ENCODE measurements at places on chromosomes 12 and 14.

- no peak for DNase-seq
Measured at GRCh38 chr14:63573581-63573980, 30.4 kb upstream of the PPP2R5E start.

DNA sequence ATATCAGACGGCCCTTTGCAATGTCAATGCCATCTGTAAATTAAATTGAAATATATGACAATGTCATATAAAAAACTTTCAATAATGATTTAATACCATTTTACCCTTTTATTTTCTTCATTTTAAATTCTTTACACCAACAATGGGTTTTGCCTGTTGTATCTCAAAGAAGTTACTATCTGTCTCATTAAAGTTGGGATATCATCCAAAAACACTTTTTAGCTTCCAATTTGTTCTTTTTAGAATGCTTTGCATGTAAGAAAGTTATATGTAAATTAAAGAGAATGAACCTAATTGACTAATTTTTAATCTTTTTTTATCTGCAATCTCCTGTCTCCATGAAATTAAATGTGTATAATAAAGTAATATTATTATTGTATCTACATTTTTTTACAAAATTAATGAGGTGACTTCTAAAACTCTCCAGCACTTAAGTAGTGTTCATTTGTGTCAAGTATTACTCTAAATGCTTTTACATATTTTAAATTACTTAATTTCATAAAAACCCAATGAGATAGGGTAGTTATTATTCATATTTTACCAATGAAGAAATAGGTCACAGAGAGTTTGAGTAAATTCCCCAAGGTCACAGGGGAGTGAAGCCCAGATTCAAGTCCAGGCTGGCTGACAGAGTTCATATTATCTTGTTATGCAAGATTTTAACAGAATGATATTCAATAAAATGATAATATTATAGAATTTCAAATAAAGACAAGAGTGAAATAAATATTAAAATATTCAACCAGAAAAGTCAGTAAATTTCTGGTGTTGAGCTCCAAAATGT is 673.0 kb upstream of the FLRT2 start:
- DNase-seq: no peak

DNA sequence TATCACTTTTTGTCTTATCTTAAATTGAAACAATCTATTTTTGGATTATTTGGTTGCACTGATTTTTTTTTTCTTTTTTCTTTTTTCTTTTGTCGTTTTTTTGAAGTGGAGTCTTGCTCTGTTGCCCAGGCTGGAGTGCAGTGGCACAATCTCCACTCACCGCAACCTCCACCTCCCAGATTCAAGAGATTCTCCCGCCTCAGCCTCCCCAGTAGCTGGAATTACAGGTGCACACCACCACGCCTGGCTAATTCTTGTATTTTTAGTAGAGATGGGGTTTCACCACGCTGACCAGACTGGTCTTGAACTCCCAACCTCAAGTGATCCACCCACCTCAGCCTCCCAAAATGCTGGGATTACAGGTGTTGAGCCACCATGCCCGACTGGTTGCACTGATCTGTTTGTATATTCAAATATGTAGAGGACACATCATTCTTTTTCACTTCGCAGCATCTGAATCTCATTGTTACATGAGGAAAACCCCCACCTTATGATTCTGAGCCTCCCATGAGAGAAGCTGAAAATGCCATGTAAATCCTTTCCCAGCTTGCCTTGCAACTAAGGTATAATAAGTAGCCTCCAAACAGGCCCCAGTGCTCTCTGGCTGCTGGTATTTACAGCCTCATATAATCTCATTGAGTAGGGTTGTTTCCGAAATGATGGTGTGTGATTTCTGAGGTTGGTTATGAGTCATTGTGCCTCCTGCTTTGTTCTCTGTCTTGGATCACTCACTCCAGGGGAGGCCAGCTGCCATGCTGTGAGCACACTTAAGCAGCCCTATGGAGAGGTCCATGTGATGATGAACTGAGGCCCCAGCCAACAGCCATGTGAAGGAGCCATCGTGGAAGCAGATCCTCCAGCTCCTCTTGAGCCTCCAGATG is 5.2 kb upstream of the HSP90B1 start:
- no peak for DNase-seq

- no peak for DNase-seq
Measured at GRCh38 chr12:3140284-3140683, 63.1 kb downstream of the TSPAN9 start.

DNA sequence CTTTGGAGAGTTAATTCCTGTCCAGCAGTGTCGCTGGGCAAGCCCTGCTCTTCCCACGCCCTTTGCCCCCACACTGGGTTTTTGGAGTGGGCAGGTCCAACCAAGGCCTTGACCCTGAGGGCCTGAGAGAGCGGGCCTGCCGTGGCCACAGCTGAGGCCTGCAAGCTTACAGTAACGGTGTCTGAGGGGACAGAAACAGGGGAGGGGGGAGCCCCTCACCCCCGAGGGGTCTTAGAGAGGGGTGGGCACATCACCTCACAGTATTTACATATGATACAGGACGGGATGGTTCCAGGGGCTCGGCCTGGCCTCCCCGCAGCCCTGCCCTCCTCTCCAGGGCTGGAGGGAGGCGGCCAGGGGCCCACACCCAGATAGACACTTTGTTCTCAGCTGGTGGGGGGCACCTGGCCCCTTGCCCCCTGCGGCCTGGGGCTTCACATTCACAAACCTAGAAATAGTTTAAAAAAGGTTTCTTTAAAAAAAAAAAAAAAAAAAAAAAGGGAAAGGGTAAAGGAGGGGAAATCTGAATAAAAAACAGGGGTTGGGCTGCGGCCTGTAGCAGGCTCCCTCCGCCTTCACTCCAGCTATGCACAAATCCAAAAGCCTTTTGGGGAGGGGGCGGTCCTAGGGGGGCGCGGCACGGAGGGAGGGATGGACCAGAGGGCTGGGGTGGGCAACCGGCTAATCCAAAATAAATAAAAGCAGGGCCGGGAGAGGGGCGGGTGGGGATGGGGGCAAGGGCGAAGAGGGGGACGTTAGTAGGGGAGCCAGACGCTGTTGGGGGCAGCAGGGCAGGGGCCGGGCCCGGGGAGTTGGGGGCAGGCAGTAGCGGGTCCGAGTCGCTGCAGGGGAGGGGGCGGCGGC is 14.8 kb upstream of the PLA2G1B start:
- no peak for DNase-seq

- DNase-seq: no peak
Measured at GRCh38 chr12:41186026-41186425, 2.1 kb upstream of the PDZRN4 start.

- DNase-seq: no peak
Measured at GRCh38 chr12:93990832-93991803, 157.3 kb upstream of the PLXNC1 start.

- no peak for DNase-seq
Measured at GRCh38 chr14:81710232-81710845, 176.7 kb upstream of the SEL1L start.

DNA sequence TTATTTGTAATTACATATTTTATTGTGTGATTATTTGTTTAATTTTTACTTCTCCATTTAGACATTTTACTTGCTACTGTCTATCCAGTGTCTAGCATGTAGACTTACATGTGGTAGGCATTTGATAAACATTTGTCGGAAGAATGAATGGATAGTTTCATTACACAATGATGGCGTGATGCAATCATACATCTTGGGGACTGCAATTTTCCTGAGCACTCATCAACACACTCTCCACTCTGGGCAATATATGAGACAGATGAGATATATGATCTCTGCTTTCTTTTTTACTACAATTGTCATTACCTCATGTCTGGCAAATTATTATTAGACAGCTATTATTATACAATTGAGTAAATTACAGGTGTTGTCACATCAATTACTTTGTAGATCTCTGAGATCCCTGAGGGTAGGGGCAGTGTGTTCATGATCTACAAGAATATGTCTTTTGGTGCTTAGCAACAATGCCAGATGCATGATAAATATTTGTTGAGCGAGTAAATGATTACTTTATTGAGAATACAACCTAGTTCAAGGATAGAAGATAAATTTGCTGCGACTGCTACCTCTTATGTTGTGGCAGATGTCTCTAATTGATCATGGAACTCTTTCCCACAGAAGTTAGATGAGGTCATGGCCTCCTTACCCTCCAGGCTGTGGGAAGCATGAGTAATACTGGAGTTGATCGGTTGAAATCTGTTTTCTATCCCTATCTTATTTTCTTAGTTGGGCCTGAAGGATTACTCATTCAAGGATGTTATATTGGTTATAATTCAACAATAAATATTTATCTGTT is 416.0 kb downstream of the LRIG3 start:
- no peak for DNase-seq

DNA sequence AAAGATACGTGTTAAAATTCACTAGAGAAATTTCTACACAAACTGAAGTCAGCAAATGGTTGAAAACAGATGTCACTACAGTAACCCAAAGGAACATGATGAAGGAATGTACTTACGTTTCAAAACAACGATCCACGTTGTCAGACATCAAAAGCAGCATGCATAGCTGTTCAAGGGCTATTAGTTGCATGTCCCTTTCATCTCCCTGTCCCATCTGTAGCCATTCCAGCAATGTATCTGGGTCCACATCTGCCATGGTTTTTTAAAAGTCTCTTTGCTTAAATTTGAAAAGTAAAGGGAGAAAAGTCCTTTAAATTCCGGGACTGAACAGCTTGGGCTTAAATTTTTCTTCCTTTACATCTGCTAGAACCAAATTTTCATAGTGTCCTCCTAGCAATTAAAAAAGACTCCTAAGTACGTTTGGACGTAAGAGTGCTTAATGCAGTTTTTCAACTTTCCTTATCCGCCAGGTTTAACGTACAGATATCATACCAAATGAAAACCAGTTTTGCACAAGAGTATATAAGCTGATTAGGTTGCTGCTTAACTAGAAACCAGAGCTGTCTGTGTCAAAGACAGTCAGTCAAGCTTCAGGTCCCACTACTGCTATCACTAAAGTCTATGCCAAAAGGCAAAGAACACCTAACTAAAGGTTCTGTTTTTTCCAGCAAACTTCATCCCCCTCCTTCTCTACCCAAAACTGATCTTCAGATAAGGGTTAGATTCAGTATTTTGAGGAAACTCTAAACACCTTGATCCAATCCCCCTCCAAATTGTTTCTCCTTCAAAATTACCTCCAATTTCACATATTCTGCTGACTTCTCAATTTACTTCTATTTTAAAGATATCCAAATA is 1.7 kb downstream of the HECTD1 start:
- no peak for DNase-seq

DNA sequence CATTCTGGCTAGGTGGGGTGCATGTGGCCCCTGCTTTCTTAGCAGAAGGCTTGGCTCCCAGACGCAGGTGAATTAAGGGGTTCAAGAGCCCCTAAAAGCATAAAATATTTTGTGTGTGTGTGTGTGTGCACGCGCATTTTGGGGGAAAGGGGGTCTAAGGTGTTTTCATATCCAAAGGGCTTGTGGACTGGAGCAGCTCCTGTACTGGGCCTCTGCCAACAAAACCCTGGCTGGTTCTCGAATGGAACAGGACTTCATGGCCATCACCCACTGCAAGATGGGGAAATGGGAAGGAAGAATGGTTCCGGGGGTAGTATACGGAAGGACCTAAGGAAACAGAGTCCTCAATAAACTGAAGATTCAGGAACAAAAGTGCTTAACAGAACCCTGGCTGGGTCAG is 3.9 kb upstream of the ATN1 start:
- DNase-seq: no peak

DNA sequence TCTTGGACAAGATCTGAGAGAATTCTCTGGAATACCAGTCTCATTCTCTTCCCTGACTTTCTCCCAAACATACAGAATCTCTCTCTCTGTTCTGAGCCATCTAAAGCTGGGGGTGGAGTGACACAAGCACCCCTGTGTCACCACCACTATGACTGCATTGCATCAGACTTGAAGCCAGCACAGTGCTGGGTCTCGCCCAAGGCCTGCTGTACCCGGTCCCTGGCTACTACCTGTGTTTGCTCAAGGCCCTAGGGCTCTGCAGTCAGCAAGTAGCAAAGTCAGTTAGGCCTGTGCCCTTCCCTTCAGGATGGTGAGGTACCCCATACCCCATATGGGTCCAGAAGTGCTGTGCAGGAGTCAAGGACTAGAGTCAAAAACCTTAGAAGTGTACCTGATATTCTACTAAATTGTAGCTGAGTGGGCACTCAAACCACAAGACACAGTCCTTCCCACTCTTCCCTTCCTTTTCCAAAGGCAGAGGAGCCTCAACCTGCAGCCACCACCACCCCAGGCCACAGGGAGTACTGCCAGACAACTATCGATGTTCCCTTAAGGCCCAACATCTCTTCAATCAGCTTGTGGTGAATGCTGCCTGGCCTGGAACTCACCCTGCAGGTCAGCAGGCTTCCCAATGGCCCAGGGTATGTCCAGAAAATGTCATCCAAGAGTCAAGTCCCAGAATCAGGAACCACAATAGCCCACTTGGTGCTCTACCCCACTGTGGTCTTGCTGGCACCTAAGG is 21.2 kb upstream of the RDH16 start:
- DNase-seq: no peak

- no peak for DNase-seq
Measured at GRCh38 chr12:113403435-113404415, at the start of gene SDS. SDS (minus strand) TSS chr12:113403887; CDS start chr12:113399708, 4,179 bp downstream.

DNA sequence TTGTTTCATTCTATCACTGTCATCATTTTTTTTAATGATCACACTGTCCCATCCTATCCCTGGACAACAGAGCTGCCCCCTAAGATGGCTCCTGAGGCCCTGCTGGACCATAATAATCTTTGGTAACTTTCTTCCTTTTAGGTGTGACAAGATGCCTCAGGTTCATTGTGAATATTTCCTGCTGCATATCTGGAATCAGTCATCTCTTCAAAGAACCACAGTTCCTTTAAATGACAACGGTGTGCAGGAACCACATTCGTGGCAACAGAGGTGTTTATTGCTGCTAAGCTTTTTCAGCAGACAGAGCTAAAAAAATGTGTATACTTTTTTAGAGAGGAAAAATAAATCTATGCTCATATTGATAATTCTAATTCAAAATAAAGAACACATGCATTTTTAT is 312.9 kb downstream of the MED13L start:
- DNase-seq: no peak

DNA sequence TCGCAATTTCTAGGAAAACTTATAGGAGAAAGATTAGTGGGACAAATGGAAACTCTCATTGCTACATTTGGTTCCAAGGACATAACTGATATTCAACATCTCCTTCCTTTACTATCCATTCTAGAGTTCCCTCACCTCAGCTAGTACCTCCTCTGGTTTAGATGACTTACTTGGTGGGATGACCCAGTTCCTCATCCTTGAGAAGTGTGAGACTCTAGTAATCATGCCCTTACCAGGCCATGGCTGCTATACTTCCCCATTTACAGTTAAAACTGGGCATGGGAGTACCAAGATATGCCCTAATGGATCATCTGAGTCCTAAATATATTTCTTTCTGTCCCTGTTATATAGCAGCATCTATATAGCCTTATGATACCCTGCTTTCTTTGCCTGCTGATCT is 58.1 kb downstream of the IFT81 start:
- no peak for DNase-seq

- no peak for DNase-seq
Measured at GRCh38 chr12:115630136-115630535, 647.4 kb downstream of the MED13L start.

GRCh38 chr12:25558586-25558985 is 5.5 kb upstream of the LMNTD1 start:
- DNase-seq: no peak

GRCh38 chr14:104105822-104106470 is 20.4 kb downstream of the ASPG start:
- DNase-seq: no peak

Data from activated T-helper 1 cell treated with anti-CD3 and anti-CD28 coated beads, Interleukin-2, amount 50 U/mL, for 16 hours (primary cell).